ENCODE measurements at places on chromosomes 12 and 14.

DNA sequence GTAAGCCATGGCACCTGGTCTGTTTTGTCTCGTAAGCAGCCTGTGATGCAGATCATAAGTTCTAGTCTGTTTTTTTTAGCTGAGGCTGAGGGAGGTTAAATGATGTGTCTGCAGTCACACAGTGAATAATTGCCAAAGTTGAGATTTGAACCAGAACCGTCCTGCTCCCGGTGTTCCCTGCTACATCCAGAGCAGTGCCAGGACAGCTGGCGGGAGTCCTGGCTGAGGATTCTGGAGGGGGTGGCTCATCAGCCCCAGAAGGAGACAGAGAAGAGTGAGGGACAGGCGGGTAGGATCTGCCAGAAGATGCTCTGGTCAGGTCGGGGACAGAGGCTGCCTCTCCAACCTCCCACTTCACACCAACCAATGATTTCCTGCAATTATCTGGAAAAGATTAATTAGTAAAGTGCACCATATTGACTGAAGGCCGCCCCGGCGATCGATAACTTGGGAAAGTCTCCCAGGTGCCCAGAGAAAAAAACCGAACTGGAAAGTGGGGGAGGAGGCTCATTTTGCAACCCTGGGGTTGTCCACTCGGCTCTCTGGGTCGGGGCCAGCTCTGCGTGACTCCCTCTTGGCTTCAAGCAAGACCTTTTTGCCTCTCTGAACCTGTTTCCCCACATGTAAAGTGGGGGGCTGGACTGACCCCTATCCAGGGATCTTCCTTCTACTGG is 42.1 kb downstream of the MVK start:
- no peak for DNase-seq

DNA sequence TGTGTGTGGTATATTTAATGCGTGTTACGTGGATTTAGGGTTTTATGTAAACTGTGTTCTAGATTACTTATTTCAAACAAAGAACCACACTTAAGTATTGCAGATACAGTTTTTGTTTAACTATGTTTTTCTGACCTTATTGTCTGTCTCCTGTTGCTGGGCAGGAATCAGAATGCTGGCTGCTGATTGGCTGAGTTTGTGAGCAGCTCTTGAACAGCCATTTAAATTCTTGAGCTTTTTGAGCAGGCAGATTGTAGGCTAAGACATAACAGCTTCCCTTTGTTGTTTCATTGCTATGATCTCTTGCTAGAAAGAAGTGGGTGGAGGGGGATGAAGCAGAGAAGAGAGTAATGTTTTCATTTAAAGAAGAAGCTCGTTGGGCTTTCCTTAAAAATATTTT is 52.2 kb downstream of the ATF7IP start:
- DNase-seq, result no peak

- no peak for DNase-seq
Measured at GRCh38 chr12:117000316-117000715, 89.6 kb downstream of the FBXW8 start.

DNA sequence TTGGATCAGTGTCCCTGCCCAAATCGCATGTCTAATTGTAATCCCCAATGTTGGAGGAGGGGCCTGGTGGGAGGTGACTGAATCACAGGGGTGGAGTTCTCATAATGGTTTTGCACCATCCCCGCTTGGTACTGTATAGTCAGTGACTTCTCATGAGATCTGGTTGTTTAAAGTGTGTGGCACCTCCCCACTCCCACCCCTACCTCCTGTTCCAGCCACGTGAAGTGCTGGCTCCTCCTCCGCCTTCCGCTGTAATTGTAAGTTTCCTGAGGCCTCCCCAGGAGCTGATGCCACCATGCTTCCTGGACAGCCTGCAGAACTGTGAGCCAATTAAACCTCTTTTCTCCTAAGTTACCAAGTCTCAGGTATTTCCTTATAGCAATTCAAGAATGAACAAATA is 67.2 kb downstream of the FERMT2 start:
- DNase-seq, result no peak

DNA sequence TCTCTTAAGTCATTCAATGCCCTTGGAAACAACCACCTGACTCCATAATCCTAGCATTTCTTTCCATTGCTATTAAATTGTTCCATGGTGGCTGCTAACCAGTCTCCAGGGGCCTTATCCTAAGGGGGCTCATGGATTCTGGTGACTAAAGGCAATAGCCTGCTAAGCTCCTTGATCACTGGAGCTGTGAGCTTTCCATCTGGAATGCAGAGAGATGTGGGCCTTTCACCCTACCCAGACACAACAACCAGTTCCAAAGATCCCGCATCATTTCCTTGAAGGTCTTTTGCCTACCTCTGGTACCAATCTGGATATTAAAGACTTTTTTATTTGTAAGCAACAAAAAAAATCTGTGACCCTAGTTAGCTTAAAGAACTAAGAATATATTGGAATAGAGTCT is 32.9 kb downstream of the NDUFA12 start:
- DNase-seq, result no peak

DNA sequence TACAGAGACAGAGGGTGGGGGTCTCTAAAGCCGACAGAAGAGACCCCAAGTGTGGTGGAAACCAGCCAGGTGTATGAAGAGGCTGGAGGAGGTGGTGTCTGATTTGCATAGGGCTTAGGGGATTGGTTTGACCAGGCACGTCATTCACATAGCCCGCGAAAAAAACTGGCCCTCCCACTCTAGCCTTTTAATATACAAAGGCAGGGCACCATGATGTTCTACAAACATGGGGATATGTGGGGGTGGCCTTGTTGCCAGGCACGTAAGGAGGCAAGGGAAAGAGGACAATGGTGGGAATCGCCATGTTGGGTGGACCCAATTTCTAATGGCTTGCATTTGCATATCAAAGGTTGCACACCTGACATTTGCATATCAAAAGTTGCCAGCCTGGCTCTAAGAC is 13.2 kb downstream of the LALBA start:
- no peak for DNase-seq

DNA sequence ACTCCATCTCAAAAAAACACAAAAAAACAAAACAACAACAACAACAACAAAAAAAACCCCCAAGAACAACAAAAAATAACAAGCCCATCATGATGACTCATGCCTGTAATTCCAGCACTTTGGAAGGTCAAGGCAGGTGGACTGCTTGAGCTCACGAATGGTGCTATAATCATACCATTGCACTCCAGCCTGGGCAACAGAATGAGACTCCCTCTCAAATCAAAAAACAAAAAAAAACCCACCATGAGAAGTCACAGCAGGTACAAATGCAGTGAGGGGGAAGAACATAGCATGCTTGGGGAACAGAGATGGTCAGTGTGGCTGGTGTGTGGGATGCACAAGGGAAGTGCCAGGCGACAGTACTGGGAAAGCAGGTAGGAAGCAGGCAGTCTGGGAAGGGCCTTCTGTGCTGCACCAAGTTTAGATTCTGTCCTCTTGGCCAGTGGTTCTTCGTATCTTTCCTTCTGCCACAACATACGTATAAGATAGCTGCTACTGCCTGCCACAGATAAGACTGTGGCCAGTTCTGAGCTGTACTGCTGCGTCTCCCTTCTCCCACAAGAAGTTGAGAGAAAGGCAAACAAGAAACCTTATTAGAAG is 28.0 kb downstream of the ATG14 start:
- no peak for DNase-seq

- no peak for DNase-seq
Measured at GRCh38 chr12:42961395-42961794, 371.8 kb upstream of the PRICKLE1 start.

DNA sequence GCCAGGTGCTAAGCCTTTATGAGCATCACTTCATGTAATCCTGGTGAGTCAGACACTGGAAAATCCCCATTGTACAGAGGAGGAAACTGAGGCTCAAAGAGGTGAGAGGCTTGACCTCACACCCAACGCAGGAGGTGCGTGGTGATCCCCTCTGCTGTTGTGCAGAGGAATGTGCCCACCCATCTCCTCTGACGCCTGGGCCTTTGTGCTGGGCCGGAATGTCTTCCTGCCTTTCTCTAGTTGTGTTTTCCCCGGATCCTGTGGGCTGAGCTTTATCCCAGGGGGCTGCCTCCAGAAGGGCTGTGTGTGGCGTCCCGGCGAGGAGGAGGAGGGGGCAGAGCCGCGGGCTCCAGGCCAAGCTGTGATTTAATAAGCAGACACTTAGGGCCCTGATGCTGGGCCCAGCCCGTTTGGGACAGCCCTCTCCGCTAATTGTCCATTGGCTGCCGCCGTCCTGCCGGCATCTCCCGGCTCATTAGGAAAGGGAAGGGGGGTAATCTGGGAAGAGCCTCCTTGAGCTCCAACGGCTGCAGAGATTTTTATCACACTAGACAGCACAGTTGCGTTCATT is 653.6 kb downstream of the MED13L start:
- no peak for DNase-seq

DNA sequence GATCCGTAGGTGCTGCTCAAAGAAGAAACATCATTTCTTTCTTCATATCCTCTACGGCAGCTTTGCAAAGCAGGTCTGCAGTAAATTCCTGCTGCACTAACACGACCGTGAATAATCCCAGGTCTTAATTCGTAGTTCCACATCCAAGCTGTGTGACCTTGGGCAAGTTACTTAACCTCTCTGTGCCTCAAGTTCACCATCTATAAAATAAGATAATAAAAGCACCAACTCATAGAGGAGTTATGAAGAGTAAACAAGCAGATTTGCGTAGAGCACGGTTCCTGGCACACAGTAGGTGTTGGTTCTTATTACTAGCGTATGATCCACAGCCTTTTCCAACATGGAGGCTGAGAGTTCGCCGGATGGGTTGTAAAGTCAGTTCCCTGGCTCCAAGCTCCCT is 3.6 kb downstream of the NCOR2 start:
- DNase-seq, result no peak

All from NCI-H1436 treated with DMSO at 0.1 percent for 48 hours (cell line).